ENCODE measurements at places on chromosomes 3 and 15.

DNA sequence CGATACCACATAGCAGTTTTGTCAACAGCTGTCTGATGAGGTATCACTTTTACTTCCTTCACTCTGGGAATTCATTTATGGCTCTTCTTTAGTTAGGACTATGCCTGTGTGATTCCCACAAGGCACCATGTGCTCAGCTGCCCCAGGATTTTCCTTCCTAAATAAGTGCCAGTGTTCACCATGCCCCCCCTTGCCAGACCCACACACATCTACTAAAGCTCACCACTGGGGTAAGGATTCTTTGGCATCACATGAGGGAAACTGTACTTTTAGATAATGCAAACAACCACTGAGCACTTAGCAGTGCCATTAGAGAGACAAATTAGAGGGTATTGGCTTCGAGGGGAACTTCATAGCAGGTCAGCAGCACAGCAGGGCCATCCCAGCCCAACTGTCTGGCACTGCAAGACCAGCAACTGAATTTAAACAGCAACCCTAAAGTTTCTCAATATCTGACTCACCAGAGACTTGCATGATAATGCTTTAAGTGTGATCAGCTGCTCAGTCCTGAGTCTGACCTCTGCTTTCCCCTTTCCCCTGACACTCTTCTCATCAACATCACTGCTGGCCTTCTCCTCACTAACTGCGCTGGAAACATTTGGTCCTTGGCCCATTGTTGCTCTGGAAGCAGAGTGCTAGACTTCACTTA, 114.3 kb downstream of the STAC start:
- DNase-seq: no peak

DNA sequence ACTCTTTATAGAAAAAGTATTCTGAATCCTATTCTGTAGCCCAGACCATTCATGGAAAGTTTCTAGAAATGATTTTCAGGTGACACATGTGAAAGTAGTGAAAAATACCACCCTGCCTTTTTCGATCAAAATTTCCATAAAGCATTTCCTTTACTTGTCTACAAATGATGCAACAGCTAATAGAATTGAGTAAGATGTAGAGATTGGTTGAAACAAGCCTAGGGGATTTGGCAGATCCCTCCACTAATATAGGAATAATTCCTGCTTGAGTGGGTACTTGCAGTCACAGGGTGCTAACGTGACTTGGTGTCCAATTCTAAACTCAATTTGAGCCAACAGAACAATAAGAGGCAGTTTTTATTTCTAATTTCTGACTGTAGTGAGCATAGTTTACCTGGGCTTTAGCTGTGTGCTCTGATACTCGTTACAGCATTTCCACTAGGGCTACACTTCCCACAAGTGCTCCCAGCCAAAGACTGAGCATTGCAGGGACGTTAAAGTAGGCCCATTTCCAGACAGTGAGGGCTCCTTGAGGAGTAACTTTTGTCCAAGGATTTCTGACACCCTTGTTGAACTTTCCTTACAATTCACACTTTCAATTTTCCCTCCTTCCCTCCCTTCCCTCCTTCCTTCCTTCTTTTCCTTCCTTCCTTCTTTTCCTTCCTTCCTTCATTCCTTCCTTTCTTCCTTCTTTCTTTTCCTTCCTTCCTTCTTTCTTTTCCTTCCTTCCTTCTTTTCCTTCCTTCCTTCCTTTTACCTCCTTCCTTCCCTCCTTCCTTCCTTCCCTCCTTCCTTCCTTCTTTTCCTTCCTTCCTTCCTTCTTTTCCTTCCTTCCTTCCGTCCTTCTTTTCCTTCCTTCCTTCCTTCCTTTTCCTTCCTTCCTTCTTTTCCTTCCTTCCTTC, 53.9 kb upstream of the TP63 start:
- no peak for DNase-seq

GRCh38 chr3:82875401-82875800, 1114.0 kb upstream of the GBE1 start:
- no peak for DNase-seq

GRCh38 chr3:126056681-126057500, 27.0 kb downstream of the SLC41A3 start:
- no peak for DNase-seq

DNA sequence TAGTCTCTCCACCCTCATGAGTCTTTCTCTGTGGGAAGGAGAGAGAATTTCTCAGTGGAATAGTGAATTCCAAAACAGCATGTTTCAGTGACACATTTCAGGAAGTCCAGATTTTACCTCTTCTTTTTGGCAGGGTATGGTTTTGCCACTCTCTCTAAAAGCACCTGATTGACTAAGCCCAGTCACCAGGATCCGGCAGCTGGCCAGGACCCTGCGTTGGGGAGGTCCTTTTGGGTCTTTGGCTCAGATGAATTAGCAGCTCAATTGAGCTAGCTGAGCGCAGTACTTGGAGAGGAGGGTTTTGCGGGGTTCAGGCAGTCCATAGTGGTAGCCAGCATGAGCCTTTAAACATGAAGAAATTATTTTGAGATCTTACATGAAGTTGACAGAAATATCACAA, 548.2 kb downstream of the PDCD6IP start:
- no peak for DNase-seq

GRCh38 chr15:54810496-54810895, 386.2 kb downstream of the RSL24D1 start:
- no peak for DNase-seq

GRCh38 chr15:25565470-25566264, 126.8 kb upstream of the UBE3A start:
- no peak for DNase-seq

- DNase-seq: no peak
These were observed 19.6 kb upstream of the EPHB3 start for GRCh38 chr3:184541886-184542562.

DNA sequence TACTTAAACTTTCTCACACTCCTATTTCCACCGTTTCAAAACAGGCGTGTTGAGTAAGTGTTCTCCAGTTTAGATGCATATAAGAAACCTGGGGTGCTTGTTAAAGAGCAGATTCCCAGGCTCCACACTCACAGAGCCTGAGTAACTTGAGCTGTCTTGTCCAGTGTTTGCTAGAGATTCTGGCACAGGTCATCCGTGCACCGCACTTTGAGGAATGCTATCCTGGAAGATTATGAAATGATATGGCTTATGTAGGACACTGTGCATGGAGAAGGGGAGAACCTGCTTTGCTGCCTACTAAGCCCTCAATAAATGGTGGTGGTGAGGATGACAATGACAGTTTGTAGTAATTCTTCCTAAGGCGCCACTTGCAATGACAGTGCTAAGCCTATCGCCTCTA, 273.7 kb downstream of the PDZRN3 start:
- no peak for DNase-seq

- no peak for DNase-seq
These were observed 607 bp upstream of the SENP2 start for GRCh38 chr3:185585518-185585858.

- DNase-seq: peak; percentile 87
These were observed 5.5 kb downstream of the BMF start for GRCh38 chr15:40102897-40103858.

DNA sequence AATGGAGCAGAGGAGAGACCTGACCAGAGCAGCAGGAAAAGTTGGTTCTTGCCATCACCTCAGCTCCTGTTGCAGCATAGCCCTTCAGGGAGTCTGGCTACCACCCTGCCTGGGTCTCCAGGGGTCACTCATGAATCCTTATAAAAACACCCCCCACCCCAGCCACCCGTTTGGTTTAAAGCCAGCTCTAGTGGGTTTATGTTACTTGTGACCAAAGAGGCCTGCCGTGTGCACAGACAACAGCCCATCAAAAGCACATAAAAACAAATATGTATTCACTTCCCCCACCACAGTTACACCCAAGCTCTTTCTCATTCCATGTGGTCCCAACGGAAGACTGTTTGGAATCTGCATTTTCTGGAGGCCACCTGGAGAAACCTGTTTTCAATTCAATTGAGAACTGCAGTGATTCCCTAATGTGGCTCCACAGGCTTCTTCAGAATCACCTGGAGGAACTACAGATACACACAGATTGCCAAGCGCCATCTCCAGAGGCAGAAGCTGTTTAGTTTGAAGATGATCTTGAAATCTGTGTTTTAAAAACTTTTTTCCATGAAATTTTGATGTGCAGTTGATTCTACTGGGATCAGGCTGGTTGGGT, 13.8 kb downstream of the FOXL2 start:
- DNase-seq: no peak

DNA sequence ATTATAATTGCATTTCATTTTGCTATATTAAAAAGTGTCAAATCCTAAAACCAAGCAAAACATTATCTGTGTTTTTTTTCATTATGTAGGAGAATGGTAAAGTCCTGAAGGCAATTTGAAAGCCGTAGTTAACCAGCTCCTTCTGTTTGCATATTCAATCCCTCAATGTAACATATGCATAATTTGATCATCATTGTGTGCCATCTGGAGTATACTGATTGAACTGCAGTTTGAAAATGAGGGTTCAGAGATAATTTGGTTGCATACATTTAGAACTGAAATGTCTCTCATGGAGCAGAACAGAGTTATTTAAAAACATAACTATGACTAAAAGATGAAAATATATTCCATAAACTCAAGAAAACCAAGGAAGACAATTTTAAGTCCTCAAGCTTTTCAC, 518.6 kb downstream of the GBE1 start:
- no peak for DNase-seq

DNA sequence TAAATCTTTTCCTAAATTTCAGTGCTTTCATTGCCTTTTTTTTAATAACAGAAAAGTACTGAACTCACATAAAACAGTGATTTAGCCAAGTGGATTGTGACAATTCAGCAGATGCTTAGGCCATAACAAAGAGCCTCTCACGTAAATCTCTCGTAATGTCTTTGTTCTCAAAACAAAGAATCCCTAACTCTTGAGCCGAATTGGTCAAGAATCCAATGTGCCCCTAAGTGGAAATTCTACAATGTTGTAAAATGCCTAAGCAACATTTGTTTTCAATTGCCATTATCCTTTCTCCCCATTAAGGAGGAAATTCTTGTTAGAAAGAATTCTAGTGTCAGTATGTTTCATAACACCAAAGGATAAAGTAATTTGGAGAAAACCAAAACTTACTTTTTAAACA, 235.7 kb upstream of the THBS1 start:
- DNase-seq: no peak

DNA sequence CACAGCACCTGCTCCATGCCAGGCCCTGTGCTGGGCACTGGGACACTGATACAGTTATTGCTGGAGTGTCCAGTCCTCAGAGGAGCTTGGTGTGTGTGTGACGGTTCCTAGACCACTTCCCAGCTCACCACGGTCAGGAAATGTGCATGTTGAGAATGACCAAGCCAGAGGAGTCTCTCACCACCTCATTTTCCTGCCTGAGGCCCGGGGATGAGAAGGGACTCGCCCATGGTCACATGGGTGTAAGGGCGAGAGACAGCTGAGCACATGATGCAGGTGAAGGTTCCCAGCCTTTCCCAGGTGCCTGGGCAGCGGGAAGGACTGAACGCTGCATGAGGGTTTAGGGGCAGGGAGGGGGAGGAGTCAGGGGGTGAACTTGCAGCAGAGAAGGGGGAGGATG, 180.9 kb upstream of the TLE3 start:
- DNase-seq: no peak

DNA sequence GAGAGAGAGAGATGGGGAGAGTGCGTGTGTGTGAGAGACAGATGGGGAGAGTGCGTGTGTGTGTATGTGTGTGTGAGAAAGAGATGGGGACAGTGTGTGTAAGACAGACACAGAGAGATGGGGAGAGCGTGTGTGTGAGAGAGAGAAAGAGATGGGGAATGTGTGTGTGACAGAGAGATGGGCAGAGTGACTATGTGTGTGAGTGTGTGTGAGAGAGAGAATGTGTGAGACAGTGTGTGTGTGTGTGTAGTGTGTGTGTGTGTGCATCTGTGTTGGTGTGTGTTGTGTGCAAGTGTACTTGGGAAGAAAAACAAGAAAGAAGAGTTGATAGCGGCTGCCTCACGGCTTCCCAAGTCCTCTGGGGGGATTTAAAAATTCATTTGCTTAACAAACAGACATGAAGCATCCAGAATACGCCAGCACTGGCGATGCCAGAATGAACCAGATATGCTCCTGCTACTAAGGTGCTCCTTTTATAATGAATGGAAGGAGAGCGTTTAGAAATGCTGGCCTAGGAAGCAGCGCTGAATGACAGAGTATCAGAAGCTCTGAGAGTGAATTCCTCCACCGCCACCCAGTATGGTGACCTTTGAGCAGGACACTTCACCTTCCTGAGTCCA, 186.1 kb upstream of the TSC22D2 start:
- no peak for DNase-seq

DNA sequence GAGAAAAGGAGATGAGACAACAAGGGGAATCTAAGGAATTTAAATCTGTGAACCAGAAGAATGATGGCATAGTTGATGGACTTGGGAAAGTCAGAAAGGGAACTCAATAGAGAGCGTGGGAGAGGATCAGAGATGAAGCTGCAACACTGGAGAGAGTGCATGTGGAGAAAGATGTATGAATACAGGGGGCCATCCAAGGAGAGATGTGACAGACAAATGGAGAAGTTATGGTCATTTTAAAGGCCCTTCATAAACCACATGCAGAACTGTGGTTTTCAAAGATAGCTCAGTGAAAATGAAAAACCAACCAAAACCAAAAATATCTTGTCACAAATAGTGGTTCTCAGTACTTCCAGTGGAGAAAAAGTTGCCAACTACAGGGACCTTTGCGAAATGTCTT, 265.2 kb downstream of the SUCLG2 start:
- DNase-seq: no peak

DNA sequence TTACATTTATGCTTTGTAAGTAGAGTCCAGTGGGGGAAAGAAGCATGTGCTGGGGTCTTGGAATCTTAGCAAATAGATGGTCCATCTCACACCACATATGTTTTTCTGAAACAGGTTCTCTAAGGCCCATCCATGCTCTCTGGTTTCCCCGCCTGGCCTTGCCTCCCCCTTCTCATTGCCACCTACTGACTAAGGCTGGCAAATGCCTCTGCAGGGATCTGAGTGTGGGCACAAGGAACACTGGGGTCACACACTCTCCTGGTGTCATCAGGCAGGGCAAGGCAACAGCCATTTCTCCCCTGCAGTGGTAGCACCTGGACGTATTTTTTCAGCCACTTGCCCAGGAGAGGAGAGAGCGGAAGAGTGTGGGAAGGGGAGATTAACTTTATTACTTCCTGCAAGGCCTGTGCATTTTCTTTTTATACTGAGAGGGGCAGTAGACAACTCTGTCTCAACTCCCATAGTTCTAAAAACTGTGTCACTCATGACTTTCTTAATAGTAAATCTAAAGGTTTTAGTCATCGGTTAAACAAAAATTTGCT, 804.2 kb upstream of the NECTIN3 start:
- no peak for DNase-seq

DNA sequence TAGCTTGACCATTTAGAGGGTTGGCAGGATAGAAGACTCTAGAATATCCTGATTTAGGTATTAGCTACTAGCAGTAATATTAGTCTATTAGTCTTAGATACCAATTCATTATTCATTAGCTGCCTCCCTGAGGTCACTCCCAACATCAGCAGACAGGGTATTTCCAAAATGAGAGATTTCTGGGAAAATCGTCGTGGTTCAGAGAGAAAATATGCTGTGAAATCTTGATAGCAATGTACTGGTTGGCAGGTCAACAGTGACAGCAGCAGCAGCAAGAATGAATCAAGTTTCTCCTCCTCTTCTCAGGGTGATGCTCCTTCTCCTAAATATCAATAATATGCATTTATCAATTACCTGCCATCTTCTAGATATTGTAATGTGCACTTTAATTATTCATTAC, 41.3 kb upstream of the ROBO1 start:
- no peak for DNase-seq

Data from NCI-H1092 (cell line).